Activated naive CD4-positive, alpha-beta T cell treated with anti-CD3 and anti-CD28 coated beads, Interleukin-2, amount 10 ng/mL, durations not matched to agents 5 hours and 36 hours (primary cell): ENCODE measurements at places on chromosomes 2 and 18. TPM values are rescaled to one million over a fixed set of nuclear protein-coding genes. Genes with fewer than 3 reads are reported as not detected.

Gene B3GNT7
- not detected for total RNA-seq

Gene INHA
- not detected for total RNA-seq

Gene LYPD6
- not detected for total RNA-seq

Gene ALK
- not detected for total RNA-seq

Gene GAREM2
- total RNA-seq: 5.7 TPM
